ENCODE measurements at places on chromosomes 6 and 20.

DNA sequence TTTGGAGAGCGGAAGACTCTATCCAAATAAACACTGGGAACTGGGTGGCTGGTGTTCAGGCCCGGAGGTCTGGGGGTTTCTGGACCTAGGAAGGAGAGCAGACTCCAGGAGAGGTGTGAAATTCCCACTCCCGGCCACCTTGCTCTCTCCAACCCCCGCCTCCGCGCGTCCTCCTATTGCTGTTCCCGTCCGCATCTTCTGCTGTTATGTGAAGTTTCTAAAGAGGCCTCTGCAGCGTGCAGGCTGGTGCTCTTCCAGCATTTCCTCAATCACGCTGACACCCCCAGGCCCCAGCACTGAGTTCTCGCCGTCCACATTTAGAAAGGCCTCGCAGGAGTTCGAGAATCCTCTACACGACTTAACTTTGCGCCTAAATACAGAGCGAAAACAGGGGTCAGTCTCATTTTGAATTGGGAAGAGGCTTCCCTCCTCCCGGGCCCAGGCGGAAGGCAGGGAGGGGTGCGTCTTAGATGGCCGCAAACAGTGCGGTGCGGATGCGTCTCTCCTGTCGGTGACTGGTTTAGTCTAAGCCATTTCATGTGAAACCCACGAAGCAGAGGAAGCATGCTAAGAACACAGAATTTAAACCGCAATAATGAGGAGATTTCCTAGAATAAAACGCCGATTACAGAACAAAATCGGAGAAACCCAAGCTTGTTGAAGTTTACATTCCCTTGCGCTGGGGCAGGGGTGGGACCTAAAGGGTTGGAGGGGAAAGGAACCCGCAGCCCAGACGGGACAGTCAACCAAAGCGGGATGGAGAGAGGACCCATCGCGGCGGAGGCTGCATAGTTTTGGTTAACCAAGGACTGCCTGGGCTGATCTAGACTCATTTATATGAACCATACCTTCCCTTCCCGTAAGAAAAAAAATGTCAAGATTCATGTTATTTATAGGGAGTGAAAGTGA is 4.0 kb upstream of the FOXF2 start:
- no peak for DNase-seq

- no peak for DNase-seq
Observed at GRCh38 chr6:15987569-15987968, 141.3 kb upstream of the MYLIP start.

GRCh38 chr6:45200510-45200909 is 127.6 kb upstream of the RUNX2 start:
- no peak for DNase-seq

- DNase-seq = no peak
Observed at GRCh38 chr6:44043479-44044153, 83.6 kb downstream of the MRPL14 start.

GRCh38 chr6:135631821-135632220 is 134.3 kb upstream of the AHI1 start:
- DNase-seq = no peak

- DNase-seq = peak; percentile 3
Observed at GRCh38 chr6:5507131-5507681, 245.9 kb downstream of the FARS2 start.

DNA sequence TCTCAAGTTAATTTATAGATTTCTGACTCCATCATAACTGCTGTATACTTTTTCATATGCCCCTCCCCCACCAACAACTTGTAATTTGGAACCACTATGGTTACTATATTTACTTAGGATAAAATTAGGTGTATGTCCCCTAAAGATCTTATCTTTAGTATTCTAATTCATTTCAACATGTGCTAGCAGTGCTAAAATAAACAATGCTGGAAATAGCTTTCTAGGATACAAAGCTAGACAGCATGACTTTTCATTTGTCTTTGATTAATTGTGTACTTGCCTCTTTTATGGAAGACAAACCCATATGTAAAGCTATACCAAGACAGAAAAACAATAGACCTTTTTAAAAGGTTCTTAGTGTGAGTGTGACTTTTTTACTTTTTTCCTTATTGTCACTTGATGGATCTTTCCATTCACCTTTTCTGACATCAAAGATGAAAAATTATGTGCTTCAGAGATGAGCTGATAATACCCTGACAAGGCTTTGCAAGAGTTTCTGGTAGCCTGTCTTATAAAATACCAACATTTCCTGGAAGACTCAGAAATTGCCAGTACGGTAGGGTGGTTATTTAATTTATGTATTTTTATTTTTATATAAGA is 31.2 kb upstream of the POPDC3 start:
- DNase-seq = no peak

DNA sequence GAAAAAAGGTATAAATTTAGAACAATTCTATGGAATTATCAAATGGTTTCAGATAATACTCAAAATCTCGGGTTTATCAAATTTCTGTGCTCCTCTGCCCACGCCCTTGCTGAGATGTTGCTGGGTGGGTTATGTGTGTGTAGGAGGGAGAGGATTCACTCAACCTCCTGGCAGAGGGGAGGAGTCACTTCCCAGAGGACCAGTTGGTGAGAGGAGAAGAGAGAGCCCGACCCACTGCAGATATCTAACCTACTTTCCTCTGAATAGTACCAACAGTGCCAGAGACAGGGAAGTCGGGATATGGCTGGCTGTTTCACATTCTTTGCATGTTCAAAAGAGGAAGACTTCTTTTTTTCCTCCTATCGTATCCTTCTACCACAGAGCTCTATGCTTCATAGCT is 187.1 kb upstream of the MAN1A1 start:
- no peak for DNase-seq

GRCh38 chr20:21237956-21238799 is 65.0 kb upstream of the XRN2 start:
- DNase-seq = no peak

DNA sequence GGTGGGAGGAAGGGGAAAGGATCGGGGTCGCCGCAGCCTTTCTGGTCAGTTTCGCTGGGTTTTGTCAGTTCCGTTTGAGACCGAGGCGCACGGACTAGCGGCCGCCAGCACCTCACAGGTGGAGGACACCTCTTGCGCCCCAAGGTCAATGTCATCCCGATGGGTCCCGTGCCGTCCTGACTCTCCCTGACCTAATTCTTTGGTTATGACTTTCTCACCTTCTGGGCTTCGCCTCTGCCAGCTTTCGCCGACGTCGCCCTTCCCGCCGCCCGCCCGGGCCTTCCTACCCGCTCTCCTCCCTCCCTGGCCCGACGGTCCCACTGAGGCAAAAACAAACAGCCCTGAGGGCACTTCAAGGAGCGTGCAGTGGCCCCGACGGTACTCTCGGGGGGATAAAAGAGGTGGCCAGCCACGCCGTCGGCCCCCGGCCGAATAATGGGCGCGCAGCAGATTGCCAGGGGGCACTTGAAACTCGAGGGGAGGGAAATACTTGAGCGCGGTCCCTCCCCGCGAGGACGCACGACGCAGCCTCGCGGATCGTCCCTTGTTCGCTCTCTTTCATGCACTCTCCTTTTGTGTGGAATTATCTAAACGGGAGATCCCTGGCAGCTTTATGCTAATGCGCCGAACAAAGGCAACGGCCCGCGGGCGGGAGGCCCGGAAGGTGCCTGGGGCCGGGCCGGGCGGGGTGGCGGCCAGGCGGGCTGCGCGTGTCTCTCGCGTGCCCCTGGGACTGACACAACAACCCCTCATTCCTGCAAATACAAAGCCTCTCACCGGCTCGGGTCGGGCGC is 3.9 kb upstream of the INSM1 start:
- DNase-seq = no peak

- DNase-seq = no peak
Observed at GRCh38 chr6:37556881-37557644, 57.4 kb upstream of the CCDC167 start.

DNA sequence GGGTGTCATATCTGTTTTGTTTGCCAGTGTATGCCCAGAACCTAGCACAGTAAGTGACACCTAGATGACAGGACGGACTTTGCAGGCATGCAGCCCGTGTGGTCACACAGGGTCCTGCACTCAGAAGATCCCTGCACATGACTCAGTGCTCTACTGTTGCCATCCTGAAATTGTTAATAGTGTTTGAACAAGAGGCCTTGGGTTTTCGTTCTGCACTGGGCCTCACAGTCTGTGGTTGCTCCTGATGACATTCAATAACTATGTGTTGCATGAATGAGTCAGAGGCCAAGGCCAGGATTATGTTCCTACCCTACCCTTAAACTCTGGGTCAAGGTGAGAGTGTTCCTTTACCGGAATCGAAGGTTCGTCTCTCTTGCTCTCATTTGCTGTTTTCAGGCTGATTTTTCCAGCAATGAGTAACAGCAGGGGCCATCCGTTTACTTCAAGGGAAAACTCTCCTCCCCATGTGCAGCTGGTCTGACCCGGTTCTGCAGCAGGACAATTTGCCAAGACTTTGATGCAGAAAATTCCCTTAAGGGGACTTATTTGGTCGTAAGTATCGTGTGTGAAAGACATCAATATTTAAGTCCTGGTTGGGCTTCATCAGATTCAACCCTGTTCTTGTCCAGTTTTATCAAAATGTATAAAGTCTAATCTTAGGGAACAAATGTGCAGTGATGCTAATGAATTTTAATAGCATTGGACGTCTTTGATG is 13.0 kb upstream of the PFDN4 start:
- DNase-seq = no peak

- no peak for DNase-seq
Observed at GRCh38 chr6:128465368-128466343, 54.7 kb downstream of the PTPRK start.

GRCh38 chr6:72826037-72826436 is 204.2 kb downstream of the KCNQ5 start:
- DNase-seq = no peak

GRCh38 chr6:165762876-165763275 is 99.8 kb upstream of the PDE10A start:
- DNase-seq = no peak

- no peak for DNase-seq
Observed at GRCh38 chr6:119986934-119987549, 637.5 kb upstream of the MAN1A1 start.

DNA sequence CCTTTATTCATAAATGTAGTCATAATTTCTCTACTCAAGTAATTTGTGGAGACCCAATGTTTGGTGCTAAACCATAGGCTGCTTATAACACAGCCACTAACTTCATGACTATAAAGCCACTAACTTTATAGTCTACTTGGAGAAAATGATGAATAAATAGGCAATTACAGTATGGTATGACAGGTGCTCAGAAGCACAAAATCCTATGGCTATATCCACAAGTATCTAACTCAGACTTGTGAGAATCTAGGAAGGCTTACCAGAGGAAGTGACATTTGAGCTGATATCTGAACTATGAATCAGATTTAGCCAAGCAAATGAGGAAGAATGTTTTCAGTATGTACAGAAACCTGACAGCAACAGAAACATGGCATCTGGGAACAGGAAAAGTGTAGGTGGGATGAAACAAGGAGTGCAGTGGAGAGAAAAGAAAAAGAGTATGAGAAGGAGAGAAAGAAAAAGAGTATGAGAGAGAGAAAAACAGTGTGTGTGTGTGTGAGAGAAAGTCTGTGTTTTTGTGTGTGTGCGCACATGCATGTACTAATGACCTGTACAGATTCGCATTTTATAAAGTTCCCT is 59.9 kb downstream of the REV3L start:
- DNase-seq = no peak

- no peak for DNase-seq
Observed at GRCh38 chr20:4484379-4484997, 237.2 kb upstream of the PRND start.

- DNase-seq = no peak
Observed at GRCh38 chr6:116459927-116460326, 1.2 kb upstream of the CALHM6 start.

DNA sequence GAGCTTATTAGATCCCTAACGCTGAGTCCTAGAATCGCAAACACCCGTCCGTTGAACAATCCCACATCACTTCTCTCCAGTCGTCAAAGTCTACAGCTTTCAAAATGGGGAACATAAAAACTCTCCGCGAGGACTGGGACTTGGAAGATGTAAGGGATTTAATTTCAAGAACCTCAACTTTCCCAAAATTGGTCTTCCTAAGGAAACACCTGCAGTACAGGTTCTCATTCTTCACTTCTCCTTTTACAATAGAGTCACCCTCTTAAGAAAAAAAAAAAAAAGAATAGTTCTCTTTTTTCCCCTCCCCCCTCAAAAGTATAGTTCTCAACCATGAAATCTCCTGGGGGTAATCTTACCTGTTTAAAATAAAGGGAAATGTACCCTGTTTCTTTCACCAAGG is 6.6 kb upstream of the ZBTB22 start:
- DNase-seq = no peak

- DNase-seq = no peak
Observed at GRCh38 chr6:155324172-155324571, 9.9 kb upstream of the TFB1M start.

GRCh38 chr6:43761666-43762409 is 8.2 kb upstream of the VEGFA start:
- no peak for DNase-seq

GRCh38 chr6:3063733-3064700 is 4.3 kb upstream of the RIPK1 start:
- peak; percentile 51 for DNase-seq

Measured in KG1 (cell line).